ENCODE measurements at places on chromosomes 6 and 20.

- DNase-seq, result no peak
Observed at GRCh38 chr6:53111865-53112264, 36.8 kb downstream of the GCM1 start.

DNA sequence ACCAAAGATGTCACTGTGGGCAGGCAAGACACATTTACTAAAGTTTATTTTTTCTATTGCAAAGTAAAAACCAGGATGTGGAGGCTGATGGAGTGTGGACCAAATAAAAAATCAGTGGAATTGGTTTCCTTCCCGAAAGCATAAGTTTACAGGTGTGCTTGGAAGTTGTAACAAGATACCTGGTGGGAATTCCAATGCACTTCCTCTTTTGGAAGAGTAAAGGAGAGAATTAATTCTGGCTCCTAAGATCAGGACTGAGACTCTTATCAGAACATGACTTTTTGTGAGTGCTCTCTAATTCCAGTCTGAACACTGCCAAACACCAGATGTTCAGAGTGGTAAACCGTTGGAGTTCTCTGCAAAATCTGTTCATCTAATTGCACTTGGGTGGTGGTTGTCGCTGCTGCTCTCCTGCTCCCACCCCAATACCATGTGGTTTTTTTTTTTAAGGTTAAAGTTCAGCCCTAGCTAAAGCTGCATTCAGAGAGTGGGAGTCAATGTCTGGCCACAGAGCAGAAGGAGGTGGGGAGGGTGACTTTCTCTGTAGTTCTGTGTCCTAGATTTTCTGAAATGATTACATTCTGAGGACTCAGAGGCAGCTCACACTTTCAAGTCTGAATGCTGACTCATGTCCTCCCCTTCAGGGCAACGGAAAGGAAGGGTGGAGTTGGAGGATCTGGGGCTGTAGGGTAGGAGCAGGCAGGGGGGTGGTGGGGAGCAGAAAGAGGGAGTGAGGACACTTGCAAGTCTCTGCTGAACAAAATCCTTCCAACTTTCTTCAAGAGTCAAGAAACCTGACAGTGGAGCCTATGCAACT, 275.8 kb upstream of the PRDM1 start:
- DNase-seq, result no peak

DNA sequence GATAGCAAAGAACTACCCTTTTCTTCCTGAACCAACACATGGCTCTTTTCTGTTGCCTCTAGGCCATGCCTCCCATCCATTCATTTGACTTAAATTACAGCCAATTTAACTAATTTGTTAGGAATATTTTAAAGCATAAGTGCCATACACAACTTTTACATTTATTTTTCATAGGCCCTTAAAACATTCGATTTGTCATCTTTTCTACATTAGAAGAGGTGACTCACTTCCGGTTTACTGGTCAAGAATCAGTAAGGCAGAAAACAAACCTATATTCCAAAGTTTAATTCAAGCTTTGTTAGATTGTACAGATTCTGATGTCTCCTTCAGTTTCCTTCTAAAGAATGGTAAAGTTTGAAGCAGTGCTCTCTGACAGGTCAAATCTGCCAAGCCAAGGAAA, 344.3 kb downstream of the SAMD5 start:
- DNase-seq, result no peak

DNA sequence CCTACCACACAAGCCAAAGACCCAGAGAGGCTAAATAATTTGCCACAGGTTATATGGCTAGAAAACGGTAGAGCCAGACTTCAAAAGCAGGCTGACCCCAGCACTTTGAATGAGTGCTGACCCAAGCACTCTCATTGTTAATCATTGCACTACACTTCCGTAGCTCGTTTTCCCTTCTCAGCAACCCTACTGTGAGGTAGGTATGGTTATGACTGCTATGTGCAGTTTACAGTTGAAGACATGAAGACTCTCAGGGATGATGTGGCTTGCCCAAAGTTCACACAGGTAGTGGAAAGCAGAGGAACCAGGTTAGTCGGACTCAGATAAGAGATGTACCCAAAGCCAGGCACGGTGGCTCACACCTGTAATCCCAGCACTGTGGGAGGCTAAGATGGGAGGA, 33.5 kb upstream of the RIMS4 start:
- DNase-seq, result no peak

DNA sequence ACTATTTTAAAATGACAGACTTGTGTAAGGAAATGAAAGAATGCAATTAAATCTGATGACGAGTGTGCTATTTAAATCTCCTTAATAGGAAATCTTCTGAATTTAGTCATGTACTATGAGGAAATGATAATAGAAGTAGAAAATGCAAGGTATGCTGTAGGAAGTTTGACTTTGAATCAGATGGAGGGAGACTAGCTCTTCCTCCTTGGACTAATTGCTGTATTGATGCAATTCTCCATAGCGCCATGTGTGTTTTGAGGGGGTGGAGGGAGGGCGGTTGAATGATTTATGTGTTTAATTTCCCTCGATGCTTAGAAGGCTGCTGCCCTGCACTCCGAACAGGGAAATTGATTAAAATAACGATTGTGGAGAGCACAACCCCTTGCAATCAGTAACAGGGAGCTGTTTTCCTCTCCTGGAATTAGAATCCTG, 214.4 kb upstream of the PRND start:
- no peak for DNase-seq

GRCh38 chr20:63430891-63431290, 41.6 kb downstream of the KCNQ2 start:
- DNase-seq, result no peak

- DNase-seq, result no peak
Observed at GRCh38 chr6:45448417-45449389, 71.0 kb upstream of the SUPT3H start.

GRCh38 chr20:5674176-5674660, 76.0 kb upstream of the SHLD1 start:
- no peak for DNase-seq

DNA sequence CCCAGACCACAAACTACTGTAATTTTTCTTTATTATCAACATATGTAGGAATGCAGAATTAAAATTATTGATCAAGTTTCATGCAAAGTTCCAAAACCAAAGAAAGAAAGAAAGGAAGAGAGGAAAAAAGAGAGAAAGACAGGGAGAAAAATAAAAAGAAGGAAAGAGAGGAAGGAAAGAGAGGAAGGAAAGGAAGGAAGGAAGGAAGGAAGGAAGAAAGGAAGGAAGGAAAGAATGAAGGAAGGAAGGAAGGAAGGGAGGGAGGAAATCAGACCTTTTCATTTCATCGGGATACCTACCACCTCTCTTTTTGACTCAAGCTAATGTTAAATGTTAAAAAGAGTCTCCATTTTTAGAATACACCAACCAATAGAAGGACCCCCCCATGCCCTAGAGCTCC, 31.9 kb downstream of the DCDC2 start:
- DNase-seq, result no peak

DNA sequence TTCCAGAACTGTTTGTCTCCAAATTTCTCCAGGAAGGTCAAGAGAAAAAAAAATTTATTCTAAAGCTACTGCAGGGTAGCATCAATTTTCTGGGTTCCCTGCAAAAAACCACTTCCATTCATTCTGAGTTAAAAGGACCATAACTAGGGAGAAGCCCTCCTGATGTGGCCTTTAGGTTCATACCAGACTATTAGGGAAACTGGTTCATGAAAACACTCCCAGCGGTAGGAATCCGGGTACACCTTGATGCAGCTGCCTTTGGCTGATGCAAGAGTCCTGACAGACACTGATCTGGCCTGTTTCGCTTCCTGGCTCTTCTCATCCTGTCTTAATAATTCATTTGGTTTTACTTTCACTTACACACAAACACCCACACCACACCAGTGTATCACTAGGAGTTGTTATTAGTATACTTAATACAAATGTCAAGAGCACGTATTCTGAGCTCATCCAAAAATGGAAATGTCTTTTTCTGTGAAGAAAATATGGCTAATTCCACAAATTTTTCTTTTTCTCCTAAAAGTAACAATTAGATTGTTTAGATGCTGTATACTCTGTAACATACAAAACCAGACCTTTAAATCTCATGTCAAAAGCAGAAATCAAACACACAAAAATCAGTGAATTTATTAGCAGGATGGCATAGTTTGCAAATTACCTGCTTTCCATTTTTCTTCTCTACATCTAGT, 38.4 kb upstream of the ARHGAP18 start:
- no peak for DNase-seq

DNA sequence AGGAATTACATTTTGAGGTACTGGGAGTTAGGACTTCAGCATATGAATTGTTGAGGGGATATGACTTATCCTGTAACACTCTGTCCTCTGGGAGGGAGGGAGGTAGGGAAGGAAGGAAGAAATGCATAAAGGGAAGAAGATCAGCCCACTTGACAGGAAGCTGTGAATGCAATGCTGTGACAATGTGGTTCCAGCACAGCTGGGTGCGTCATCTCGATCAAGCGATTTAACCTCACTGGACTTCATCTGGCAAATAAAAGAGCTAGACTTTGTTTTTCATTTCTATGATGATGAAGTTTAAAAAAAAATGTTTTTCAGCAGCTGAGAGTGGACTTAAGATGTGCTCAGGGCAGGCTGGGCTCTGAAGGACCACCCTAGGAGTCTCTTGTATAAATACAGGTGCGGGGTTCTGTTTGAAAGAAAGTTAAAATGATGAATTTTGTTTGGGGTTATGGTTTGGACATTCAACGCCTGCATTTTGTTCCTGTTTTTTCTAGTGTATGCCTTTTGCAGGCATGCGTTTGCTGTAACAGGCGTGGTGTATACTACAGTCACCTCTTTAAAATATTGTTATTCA, 178.1 kb downstream of the RIMS1 start:
- no peak for DNase-seq

- no peak for DNase-seq
Observed at GRCh38 chr20:3414122-3414521, 6.7 kb upstream of the DNAAF9 start.

- no peak for DNase-seq
Observed at GRCh38 chr6:71056656-71057055, 99.8 kb upstream of the B3GAT2 start.

GRCh38 chr6:111610548-111611172, 5.0 kb upstream of the TRAF3IP2 start:
- DNase-seq, result no peak

- DNase-seq, result no peak
Observed at GRCh38 chr6:66522864-66523263, 815.8 kb upstream of the EYS start.

- no peak for DNase-seq
Observed at GRCh38 chr6:6402006-6402405, 81.5 kb upstream of the F13A1 start.

Data from caudate nucleus (tissue), 63 donors.